ENCODE measurements at places on chromosomes 3 and 15. TPM values are rescaled to one million over a fixed set of nuclear protein-coding genes. Genes with fewer than 3 reads are reported as not detected.

DNA sequence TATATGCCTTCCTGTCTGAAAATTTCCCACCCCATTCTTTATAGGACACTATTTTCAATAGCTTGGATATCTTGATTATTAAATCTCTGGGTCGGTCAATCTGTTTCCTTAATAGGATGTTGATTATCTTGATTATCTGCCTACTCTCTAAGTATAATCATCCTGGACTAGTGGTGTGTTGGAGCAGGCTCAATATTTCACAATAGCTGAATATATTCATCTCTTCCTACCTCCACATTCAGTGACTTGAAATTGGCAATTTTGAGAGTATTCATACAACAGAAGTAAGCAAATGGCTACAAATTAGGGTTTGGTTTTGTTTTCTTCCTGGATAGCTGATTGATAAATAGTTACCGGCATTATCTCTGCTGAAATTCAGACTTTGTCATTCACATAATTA is 1162.6 kb downstream of the ROBO1 start:
- no peak overlapping the region for H3K27ac ChIP-seq
- H3K36me3 ChIP-seq, result no peaks in the 10 kb centered on the region

GRCh38 chr3:82000773-82001172 is 239.3 kb upstream of the GBE1 start:
- no peak overlapping the region for H3K27ac ChIP-seq
- DNase-seq, result no peak
- H3K27me3 ChIP-seq, result no peaks in the 10 kb centered on the region
- no peaks in the 10 kb centered on the region for H3K36me3 ChIP-seq
- no peak overlapping the region for H3K4me3 ChIP-seq
- H3K4me1 ChIP-seq, result no peaks in the 10 kb centered on the region

DNA sequence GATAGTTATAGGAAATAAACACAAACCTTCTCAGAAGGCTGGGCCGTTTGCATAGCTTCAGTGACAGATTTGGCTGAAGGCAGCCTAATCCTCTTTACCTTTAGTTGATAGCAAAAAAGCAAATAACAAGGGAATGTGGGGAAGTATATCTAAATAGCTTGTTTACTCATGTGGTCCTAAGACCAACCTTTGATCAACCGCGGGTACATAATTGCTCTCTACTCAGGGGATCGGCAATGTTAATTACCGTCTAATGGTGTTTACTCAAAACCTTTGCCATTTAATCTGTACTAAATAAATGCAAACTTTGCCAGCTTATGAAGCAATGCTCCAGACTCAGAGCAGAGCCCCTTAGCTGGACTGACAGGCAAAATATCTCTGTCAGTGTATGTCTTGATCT is 51.6 kb downstream of the EIF3J start:
- DNase-seq, result no peak
- peaks cover 98% of the 10 kb centered on the region for H3K36me3 ChIP-seq
- no peaks in the 10 kb centered on the region for H3K4me1 ChIP-seq
- no peak overlapping the region for H3K27ac ChIP-seq
- no peaks in the 10 kb centered on the region for H3K27me3 ChIP-seq

GRCh38 chr15:98727115-98728040 is 79.0 kb downstream of the IGF1R start:
- no peak overlapping the region for H3K4me3 ChIP-seq
- peak; percentile 90 for DNase-seq
- H3K4me1 ChIP-seq, result peaks cover 29% of the 10 kb centered on the region
- H3K27me3 ChIP-seq, result no peaks in the 10 kb centered on the region
- no peaks in the 10 kb centered on the region for H3K36me3 ChIP-seq

DNA sequence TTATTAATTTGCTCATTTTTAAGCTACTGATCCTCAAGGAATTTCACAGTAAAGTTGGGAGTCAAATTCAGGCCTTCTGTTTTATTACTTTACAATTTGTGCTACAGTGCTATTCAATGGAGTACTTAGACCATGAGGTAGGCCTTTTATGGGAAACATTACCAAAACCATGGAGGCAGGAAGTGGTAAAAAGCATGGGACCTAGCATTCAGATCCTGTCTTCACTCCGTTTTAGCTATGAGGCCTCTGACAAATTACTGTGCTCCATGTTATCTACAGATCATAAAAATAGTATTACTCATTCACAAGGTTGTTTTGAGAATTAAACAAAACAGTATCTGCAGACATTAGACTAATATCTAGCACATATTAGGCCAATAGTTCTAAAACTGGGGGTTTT is 140.6 kb upstream of the SLITRK3 start:
- H3K27ac ChIP-seq, result no peak overlapping the region
- no peak for DNase-seq
- no peak overlapping the region for H3K4me3 ChIP-seq
- H3K36me3 ChIP-seq, result no peaks in the 10 kb centered on the region
- H3K27me3 ChIP-seq, result no peaks in the 10 kb centered on the region

DNA sequence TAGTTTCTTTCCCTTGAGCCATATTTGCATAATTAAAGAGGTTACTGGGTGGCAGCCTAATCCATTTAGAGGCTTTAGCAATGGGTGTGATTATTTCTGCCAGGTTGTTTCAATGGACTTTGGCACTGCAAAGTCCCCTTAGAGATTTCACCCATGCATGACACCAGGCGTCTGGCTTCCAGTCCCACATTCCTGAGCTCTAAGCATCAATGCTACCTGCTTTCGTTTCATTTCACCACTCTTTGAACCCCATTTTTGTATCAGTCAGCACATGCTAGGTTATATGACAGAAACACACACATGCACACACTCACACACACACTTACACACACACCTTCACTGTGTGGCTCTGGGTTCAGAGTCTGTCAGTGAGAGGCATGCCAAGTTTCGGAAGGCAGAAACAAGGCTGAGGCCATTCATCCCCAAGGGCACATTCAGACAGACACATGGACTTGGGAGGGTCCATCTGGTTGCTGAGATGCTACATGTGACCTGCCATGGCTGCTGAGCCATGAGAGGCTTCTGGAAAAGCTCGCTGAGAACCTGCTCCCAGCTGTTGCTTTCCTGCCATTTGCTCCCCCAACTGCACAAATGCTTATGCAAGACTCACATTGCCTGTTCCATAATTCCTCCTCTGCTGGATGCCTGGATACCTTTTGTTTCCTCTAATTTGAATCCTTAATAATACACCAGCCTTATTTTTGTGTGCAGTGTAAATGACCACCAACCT is 354.1 kb downstream of the GABRG3 start:
- H3K27ac ChIP-seq, result no peak overlapping the region
- no peaks in the 10 kb centered on the region for H3K36me3 ChIP-seq
- no peak for DNase-seq
- H3K4me3 ChIP-seq, result no peak overlapping the region
- no peaks in the 10 kb centered on the region for H3K4me1 ChIP-seq

DNA sequence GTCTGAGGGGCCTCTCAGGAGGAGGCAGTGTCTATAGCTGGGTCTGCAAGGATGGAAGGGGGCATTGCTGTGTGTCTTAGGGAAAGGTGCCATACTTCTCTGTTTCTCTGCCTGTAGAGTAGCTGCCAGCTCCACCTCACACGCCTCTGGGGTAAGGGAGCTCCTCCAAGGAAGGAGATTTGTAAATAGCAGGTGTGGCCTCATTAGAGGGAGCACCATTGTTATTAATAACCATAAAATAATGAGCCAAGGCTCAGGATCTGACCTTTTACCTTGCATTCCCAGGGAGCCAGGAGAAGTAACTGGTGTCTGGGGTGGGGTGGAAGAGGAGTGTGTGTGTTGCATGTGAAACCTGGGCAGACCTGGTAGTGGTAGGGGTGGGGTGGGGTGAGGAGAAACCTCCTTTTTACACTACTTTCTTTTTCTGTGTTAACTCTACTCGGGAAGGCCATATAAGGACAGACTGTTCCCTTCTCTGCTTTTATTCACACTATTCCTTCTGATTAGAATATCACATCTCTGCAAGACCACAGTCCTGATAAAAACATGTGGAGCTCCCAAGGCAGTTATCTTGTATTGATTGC is 2.2 kb upstream of the C15orf39 start:
- no peak for DNase-seq
- no peak overlapping the region for H3K4me3 ChIP-seq

Gene ACTL6A
- total RNA-seq, result 33.2 TPM

DNA sequence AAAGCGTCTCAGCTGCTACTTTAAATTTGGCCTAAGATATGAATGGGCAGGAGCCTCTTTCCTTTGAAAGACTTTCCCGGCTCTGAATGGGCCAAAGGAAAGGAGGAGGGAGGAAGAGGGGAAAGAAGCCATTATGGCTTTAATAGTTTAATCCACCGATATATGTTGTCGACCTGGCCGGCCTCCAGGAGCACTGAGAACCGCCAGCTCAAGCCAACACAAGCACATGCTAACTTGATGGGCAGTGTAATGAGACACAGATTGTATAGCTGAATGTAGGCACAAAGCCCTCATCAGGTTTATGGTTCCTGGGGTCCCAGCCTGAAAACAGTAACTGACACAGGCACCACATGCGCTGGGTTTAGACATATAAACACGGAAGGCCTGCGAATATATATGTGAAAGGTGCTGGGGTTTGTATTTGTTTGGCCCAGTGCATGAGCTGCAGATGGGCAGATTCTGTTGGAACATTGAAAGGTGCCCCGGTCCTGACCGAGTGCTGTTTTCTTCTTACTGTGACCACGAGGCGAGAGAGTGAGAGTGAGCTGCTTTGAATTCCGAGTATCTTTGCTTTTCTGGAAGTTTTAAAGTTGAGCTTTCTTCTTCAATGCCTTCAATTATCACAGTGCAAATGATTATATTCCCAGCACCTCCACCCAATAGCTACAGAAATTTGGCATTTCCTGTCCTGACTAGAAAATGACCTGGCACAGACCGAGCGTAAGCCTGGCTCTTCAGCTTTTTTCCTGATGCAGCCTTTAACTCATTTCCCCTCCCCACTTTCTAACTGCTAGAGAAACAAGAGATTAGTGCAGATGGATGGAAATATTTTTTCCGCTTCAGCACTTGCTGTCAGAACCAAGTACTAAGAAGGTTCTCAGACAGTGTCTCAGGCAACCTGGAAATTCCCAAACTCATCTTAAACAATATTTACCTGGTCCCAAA is 267.3 kb downstream of the RORA start:
- no peaks in the 10 kb centered on the region for H3K27me3 ChIP-seq
- DNase-seq, result no peak
- H3K27ac ChIP-seq, result no peak overlapping the region
- no peak overlapping the region for H3K4me3 ChIP-seq
- H3K36me3 ChIP-seq, result no peaks in the 10 kb centered on the region
- no peaks in the 10 kb centered on the region for H3K4me1 ChIP-seq
